HFF-Myc (cell line): ENCODE measurements at places on chromosomes 5 and 9.

- no peak for DNase-seq
Measured at GRCh38 chr9:16171911-16172310, 619.1 kb downstream of the CCDC171 start.

- no peak for DNase-seq
Measured at GRCh38 chr5:175847061-175847460, 24.3 kb upstream of the CPLX2 start.

GRCh38 chr9:134717924-134718645, 76.5 kb downstream of the COL5A1 start:
- no peak for DNase-seq

DNA sequence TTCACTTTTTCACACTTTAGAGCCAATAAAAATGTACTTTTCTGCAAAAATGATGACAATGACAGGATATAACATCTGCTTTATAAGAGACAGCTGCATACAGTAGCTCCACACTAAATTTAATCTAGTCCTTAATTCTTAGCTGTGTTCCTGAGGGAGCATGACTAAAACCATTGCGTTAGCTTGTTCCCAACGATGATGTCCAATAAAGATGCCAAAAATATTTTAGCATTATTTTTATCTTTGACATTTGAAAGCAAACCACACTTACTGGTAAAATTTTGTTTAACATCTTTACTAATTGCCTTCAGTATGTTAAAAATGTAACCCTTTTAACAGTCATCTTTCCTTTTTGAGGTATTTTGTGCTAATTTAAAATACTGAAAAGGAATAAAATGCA, 382.7 kb downstream of the CHSY3 start:
- DNase-seq, result no peak

- DNase-seq, result no peak
Measured at GRCh38 chr5:79189439-79190234, 46.3 kb upstream of the JMY start.
